ENCODE measurements at places on chromosomes 1 and 21. TPM values are rescaled to one million over a fixed set of nuclear protein-coding genes. Genes with fewer than 3 reads are reported as not detected.

DNA sequence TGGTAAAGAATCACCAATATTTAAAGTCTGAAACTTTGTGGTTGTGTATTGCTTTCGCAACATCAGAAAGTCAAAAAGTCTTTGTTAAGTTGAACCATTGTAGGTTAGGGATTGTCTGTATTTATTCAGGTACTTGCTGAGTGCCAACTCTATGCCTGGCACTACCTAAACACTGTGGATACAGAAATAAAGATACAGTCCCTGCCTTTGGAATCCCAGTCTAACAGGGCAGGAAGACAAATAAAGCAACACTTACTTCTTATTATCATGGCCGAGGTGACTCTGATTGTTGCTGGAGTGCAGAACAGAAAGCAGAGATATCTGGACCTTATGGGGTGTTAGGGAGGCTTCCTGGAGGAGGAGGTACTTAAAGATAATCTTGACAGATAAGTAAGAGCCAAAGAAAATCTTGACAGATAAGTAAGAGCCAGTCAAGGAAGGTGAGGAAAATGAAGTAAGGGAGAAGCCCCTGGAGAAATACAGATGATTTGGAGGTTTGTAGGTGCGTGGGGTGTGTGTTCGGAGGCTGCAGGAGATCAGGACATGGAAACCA lies 11.8 kb upstream of the S100A10 start:
- no peak for DNase-seq

MSH4 gene
- polyA plus RNA-seq, result 0.58 TPM

MRPL24 gene
- 62.1 TPM for polyA plus RNA-seq

GRCh38 chr1:201418461-201418860 lies 3.1 kb downstream of the TNNI1 start:
- DNase-seq, result no peak

GRCh38 chr21:16870103-16870502 lies 642.7 kb upstream of the CXADR start:
- peak; percentile 23 for DNase-seq

GNAT2 gene
- not detected for polyA plus RNA-seq

CDC20 gene
- 57.8 TPM for polyA plus RNA-seq

- no peak for DNase-seq
Observed at GRCh38 chr1:31144442-31144841, 78.9 kb upstream of the PUM1 start.

- DNase-seq, result no peak
Observed at GRCh38 chr21:43767498-43767983, 8.6 kb downstream of the CSTB start.

GRCh38 chr1:52663716-52664115 lies 30.7 kb downstream of the SHISAL2A start:
- DNase-seq, result no peak

- DNase-seq, result no peak
Observed at GRCh38 chr1:42998386-42998785, 39.7 kb upstream of the SLC2A1 start.

GRCh38 chr1:58818976-58819375 lies 35.1 kb upstream of the JUN start:
- DNase-seq, result no peak

DNA sequence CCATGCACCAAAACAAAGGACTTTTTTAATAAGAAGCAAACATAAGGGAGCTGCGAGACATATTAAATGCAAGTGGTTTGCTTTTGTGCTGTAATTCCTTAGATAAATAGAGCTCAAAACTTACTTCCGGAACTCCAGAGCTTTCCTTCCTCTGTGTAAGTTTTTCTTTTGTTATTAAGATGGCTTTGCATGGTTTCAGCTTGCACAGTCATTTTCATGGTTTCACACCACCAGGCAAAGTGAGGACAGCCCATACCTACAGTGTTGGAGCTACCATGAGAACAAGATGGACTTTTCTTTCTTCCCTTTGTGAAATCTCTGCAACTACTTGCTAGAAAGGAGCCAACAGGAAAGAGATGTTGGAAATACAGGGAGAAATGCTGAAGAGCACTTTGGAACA lies 368.0 kb downstream of the SETD4 start:
- no peak for DNase-seq

- no peak for DNase-seq
Observed at GRCh38 chr1:219467524-219467923, 145.4 kb downstream of the ZC3H11B start.

- no peak for DNase-seq
Observed at GRCh38 chr1:171116676-171117075, 26.0 kb downstream of the FMO3 start.

CNIH3 gene
- 8.6 TPM for polyA plus RNA-seq

ACTL8 gene
- not detected for polyA plus RNA-seq

RAVER2 gene
- polyA plus RNA-seq, result 38.5 TPM

CFHR2 gene
- polyA plus RNA-seq, result not detected

GRCh38 chr1:42424201-42424600 lies 31.6 kb downstream of the ZMYND12 start:
- no peak for DNase-seq

XCL2 gene
- 2.1 TPM for polyA plus RNA-seq

DNA sequence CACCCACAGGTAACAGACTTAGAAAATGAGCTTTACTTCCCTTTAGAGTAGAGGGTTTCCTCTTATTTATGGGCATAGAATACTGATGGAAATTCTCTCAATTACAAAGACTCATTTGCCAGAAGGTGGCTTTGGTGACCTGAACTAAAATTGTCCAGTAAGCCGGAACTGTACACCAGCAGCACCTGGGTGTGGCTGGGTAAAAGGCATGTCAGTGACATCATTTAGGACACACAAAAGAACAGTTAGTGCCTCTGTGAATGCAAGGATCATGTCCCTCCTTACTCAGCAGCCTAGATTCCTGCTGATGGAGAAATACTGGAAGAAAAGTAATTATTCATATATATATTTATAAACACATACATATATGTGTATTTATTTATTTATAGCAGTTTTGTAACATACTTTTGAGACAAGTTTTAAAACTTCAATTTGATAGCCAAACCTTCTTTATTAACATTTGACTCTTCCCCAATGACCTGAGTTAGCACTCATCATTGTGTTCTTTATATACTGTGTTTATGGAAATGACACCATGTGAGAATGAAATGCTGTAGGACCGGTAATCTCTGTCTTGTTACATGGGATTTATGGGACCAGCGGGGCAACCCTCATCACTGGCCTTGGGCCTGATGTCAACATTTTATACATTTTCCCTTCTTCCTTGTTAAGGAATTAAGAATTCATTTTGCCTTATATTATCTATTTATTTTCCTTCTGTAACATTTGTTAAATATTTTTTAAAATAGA lies 274.4 kb downstream of the BRINP2 start:
- DNase-seq, result no peak

DNA sequence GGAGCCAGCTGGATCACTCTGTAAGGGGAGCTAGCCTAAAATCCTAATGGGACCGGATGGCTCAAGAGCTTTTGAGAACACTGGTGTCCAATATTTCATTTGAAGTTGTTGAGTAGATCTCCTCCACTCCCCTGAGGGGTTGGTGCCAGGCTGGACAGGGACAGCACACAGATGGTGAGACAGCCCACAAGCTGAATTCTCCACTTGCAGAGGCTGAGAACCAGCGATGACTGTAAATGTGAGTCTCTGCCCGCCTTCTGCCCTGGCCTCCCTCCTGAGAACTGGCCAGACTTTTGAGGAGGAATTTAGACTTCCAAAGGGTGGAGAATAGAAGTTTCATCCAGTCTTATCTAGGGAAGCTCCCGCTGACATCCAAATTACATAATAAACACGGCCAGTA lies 20.5 kb upstream of the COQ8A start:
- DNase-seq, result no peak

RIPK4 gene
- polyA plus RNA-seq, result 7.7 TPM

DNA sequence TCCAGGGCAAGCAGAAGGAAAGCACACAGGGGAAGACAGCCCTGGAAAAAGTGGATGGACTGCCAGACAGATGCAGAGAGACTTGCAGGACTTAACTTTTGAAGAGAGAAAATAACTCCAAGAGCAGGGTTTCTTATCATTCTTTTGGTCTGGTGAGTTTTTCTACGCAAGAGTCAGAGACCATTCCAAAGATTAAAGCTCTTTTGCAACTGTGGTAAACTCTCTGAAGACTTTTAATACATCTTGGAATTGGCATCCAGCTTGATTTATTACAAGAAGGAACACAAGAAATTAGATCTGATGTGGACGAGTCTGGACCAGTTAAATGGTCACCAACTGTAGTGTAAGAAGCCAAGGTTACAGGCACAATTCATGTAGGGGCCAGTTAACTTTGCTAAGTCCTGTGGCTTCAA lies 153.4 kb downstream of the SIPA1L2 start:
- no peak for DNase-seq

DNA sequence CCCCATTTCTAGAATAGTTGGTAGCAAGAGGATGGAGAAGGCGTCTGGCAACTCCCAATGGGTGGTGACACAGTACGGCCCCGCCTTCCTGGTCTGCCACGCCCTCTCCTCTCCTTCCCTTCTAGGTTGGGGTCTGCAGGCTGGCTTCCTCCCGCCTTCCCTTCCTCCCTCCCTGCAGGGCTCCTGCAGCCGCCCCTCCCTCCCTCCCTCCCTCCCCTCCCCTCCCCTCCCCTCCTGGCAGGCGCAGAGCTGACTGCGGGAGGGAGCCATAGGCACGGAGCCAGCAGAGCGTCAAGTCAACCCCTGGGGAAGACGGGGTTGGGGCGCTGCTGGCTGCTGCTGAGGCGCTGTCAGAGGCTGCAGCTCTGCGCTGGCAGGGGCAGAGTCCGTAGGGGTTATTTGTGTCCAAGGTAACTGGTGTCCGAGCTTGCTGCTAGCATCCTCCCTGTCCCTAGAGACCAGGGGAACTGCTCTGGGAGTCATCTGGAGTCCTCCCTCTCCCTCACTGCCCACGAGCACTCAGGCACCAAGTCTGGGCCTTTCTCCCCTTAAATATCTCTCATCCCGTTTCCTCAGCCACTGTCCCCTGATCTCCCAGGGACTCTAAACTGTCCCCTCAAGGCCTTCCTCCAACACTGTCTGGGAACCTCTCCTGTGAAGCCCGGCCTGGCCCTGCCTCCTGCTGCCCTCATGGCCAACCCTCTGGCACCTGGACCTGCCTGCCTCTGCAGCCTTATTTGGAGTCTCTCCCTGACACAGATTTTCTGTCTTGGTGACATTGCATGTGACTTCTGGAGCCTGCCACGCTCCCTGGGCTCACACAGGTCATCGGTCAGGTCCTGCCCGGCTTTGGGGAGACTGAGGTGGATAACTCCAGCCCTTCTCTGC lies 57.4 kb upstream of the ACOT11 start:
- peak; percentile 49 for DNase-seq

HSD3B2 gene
- polyA plus RNA-seq, result 0.23 TPM

DNA sequence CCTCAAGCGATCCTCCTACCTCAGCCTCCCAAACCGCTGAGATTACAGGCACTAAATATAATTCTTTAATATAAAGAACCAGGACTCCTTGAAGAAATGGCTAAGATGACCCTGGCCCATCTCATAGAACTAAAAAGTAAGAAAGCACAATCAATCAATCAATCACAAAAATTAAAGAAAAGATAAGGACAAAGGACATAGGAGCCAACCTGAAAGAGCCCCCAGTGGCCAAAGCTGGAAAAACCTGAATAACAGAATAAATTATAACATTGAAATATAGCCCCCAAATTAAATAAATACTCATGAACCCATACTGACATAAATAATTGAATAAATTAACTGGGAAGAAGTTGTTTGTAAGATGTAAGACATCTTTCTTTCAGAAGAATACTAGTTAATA lies 8.9 kb downstream of the NUP210L start:
- no peak for DNase-seq

RNU1-4 gene
- polyA plus RNA-seq, result not detected

TNFSF4 gene
- 2.3 TPM for polyA plus RNA-seq

DNA sequence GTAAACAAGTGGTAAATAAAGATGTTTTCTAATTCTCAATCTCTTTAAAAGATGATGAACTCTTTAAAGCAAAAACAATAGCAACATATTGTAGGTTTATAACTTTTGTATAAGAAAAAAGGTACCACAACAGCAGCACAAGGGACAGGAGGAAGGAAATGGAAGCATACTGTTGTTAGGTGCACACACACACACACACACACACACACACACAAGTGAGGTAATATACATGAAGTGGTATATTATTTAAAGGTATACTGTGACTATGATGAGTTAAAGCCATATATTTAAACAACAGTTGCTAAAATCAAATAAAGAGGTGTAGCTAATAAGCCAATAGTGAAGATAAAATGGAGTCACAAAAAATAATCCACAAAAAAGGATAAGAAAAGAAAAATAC lies 20.0 kb downstream of the PPP1R15B start:
- no peak for DNase-seq

DNA sequence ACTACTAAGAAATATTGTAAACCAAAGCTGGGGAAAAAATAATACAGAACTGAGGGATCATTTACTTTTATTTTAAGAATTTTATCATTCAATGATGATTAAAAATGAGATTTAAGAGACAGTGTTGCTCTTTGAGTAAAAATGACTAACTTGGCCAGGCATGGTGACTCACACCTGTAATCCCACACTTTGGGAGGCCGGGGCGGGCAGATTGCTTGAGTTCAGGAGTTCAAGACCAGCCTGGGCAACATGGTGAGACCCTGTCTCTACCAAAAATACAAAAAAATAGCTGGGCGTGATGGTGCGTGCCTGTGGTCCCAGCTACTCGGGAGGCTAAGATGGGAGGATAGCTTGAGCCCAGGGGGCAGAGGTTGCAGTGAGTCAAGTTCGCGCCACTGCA lies 21.8 kb upstream of the PLEKHO1 start:
- no peak for DNase-seq

TMEM269 gene
- polyA plus RNA-seq, result 1.3 TPM

KANK4 gene
- polyA plus RNA-seq, result 10.9 TPM
